ENCODE measurements at places on chromosomes 12 and 14. TPM values are rescaled to one million over a fixed set of nuclear protein-coding genes. Genes with fewer than 3 reads are reported as not detected.

GRCh38 chr14:89767861-89768268, 186.7 kb downstream of the EFCAB11 start:
- no peak overlapping the region for H3K27ac ChIP-seq
- H3K36me3 ChIP-seq = no peaks in the 10 kb centered on the region
- no peak overlapping the region for H3K4me3 ChIP-seq
- H3K4me1 ChIP-seq = peaks cover 9% of the 10 kb centered on the region
- peak; percentile 67 for DNase-seq

- H3K4me1 ChIP-seq = no peaks in the 10 kb centered on the region
- no peak for DNase-seq
- H3K27ac ChIP-seq = no peak overlapping the region
- no peaks in the 10 kb centered on the region for H3K36me3 ChIP-seq
Observed at GRCh38 chr12:58695263-58695662, 225.0 kb downstream of the LRIG3 start.

DNA sequence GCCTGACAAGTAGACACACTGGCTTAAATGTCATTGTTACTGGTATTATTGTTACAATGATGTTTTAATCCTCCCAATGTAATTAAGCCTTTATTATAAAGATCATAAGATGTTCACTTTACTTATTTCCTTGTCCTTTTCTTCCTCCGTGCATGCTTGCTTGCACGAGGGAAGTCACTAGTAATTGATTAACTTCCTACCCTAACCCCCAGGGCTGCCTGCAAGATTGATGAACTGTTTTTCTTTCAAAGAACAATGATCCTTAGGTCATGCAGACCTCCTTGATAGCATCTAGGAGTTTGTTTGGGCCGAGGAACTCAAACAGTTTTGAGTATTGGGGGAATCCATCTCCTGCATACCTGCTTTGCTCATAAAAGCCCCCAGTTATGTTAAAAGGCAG, 43.0 kb downstream of the GLRX5 start:
- DNase-seq = no peak
- H3K36me3 ChIP-seq = no peaks in the 10 kb centered on the region
- no peaks in the 10 kb centered on the region for H3K4me1 ChIP-seq
- H3K4me3 ChIP-seq = no peak overlapping the region
- no peak overlapping the region for H3K27ac ChIP-seq
- H3K27me3 ChIP-seq = no peaks in the 10 kb centered on the region

DNA sequence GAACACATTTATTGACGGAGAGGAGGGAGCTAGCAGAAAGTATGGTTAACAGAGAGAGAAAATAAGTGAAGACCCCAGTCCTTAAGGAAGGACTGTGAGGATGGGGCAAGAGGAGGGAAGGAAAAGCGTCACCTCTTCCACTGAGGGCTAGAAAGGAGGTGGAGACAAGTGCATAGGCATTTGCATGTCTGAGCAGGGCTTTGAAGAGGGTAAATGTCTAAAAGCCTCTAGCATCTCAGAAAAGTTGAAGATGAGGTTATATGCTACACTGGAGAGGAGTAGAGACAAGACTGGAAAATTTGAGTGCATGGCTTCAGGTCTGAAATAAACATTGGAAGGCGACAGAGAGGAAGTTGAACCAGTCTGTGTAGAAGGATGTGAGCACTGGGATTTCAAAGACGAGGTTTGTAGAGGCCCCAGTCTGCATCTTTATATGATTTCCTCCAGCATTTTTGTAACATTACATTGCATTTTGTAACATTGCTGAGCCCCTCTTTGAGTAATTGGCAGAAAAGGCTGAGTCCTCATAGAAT, 98.5 kb upstream of the IFNG-AS1 start:
- H3K27ac ChIP-seq = no peak overlapping the region
- H3K36me3 ChIP-seq = no peaks in the 10 kb centered on the region
- no peak for DNase-seq
- no peak overlapping the region for H3K4me3 ChIP-seq

DNA sequence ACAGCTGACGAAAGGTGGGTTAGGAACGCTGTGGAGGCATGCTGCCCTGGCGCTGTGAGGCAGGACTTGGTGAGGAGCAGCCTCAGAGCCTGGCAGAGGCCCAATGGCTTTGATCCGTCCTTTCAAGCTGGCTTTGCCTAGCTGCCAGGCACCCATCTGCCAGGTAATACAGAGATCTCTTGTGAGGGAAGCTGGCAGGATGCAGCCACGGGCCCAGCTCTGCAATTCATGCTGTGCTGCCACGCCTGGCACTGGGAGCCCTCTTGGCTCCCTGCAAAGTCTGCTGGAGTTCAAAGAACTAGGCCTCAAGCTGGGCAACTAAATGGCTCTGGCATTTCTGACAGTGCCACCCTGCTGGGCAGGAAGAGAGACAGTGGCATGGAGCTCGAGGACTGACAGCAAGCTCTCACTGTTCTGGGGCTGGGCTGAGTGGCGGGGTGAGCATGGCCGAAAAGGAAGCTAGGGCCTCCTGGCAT, 18.7 kb downstream of the IQSEC3 start:
- no peak for DNase-seq
- H3K27me3 ChIP-seq = peaks cover 2% of the 10 kb centered on the region
- no peak overlapping the region for H3K4me3 ChIP-seq
- H3K4me1 ChIP-seq = no peaks in the 10 kb centered on the region
- H3K27ac ChIP-seq = no peak overlapping the region

DNA sequence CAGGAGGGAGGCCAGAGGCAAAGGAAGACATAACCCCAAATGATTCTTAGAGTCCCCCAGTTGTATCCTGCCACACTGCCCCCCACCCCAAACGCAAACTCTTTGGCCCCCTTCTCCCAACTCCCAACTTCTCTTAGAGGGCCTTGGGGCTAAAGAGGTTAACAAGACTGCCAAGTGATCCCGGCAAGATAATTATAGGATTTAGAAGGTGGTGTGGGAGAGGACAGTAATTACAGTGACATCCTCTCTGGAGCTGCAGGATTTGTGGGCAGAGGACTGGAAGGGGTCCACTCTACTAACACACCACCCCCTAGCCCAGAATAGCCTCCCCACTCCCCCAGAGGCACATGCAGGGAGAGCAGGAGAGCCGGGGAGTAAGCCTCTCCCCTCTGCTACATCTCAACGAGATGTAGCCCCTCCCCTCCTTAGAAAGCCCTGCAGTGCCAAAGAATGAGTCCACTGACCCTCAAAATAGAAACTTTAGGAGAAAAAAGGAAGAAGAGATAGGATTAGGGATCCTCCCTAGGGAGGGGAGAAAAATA, 5.3 kb upstream of the GDF11 start:
- H3K4me3 ChIP-seq = no peak overlapping the region
- no peak for DNase-seq
- no peaks in the 10 kb centered on the region for H3K27me3 ChIP-seq
- H3K4me1 ChIP-seq = peaks cover 18% of the 10 kb centered on the region
- no peaks in the 10 kb centered on the region for H3K36me3 ChIP-seq

DNA sequence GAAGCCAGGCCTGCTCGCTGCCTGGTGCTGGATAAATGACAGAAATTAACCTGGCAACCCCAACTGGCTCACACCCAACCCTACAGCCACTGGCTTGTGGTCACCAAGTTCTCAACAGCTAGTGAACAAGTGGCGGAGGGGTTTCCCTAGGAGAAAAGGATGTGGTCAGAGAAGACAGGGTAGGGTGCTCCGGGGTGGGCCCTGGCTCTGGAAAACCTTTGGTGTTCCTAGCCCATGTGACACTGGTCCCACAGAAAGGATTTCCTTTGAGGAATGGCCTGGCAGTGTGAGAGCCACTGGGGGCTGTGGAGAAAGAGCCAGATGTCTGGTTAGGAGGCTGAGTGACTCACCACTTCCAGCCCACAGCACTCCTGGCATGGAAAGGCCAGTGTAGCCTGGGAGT, 8.7 kb downstream of the SYNE3 start:
- H3K36me3 ChIP-seq = peaks cover 13% of the 10 kb centered on the region
- no peaks in the 10 kb centered on the region for H3K27me3 ChIP-seq
- DNase-seq = no peak
- H3K4me3 ChIP-seq = no peak overlapping the region
- peaks cover 80% of the 10 kb centered on the region for H3K4me1 ChIP-seq
- H3K27ac ChIP-seq = peak overlapping the region; percentile 3

GRCh38 chr14:20614038-20614840, 23.1 kb upstream of the RNASE12 start:
- H3K4me3 ChIP-seq = peak overlapping the region; percentile 39
- no peaks in the 10 kb centered on the region for H3K36me3 ChIP-seq
- peak overlapping the region; percentile 13 for H3K27ac ChIP-seq

DNA sequence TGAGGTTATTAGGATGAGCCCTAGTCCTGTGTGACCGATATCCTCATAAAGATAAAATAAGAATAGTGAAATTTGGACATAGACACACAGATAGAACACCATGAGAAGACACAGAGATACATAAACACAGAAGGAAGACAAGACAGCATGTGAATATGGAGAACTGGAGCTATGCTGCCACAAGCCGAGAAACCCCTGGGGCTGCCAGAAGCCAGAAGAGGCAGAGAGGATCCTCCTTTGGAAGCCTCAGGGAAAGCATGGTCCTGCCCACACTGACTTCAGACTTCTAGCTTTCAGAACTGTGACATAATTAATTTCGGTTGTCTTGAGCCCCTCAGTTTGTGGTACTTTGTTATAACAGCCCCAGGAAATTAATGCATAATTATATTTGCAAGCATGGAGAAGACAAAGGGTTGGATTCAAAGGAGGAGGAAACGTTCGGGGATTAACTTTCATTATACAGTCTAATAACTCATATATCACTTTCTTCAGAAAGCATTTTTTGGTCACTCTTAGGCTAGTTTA, 1501.8 kb upstream of the FLRT2 start:
- DNase-seq = no peak
- no peaks in the 10 kb centered on the region for H3K36me3 ChIP-seq
- H3K27ac ChIP-seq = no peak overlapping the region
- H3K27me3 ChIP-seq = no peaks in the 10 kb centered on the region

DNA sequence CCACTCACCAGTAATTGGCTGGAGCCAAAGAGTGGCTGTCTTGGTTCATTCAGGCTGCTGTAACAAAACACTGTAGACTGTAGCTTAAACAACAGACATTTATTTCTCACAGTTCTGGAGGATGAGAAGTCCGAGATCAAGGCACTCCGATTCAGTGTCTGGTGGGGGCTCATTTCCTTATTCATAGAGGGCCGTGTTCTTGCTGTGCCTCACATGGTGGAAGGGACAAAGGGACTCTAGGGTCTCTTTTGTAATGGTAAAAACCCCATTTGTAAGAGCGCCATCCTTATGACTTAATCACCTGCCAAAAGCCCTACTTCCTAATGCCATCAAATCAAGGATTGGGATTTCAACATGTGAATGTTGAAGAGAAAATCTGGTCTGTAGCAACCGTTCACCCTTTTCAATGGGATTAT, 34.7 kb upstream of the CDKN3 start:
- H3K27ac ChIP-seq = no peak overlapping the region
- H3K4me3 ChIP-seq = no peak overlapping the region
- H3K4me1 ChIP-seq = no peaks in the 10 kb centered on the region
- H3K27me3 ChIP-seq = no peaks in the 10 kb centered on the region
- H3K36me3 ChIP-seq = no peaks in the 10 kb centered on the region

GRCh38 chr14:81261176-81261575, 40.4 kb upstream of the GTF2A1 start:
- H3K4me1 ChIP-seq = no peaks in the 10 kb centered on the region
- H3K27ac ChIP-seq = no peak overlapping the region
- no peak for DNase-seq
- no peaks in the 10 kb centered on the region for H3K27me3 ChIP-seq

DNA sequence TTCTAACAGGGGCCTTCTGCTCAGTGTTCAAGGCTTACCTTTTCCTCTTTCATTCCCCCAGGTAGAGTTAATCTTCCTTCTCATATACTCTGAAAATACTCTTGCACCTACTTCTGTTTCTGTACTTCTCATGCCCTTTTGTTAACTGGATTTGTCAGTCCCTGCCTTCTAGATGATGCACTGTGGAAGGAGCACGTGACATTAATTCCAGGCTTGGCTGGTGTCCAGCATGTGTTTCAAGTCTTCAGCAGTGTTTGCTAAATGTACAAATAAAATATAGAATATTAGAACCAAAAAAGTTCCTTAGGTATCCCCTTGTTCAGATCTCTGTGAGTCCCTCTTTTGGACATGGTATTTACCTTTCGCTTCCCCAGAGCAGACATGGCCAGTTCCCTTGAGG, 27.9 kb upstream of the EVL start:
- no peak overlapping the region for H3K27ac ChIP-seq
- no peaks in the 10 kb centered on the region for H3K4me1 ChIP-seq
- H3K4me3 ChIP-seq = no peak overlapping the region
- no peaks in the 10 kb centered on the region for H3K27me3 ChIP-seq
- H3K36me3 ChIP-seq = no peaks in the 10 kb centered on the region
- DNase-seq = no peak

GRCh38 chr14:100769035-100769939, 42.6 kb downstream of the DLK1 start:
- no peak for DNase-seq
- no peak overlapping the region for H3K4me3 ChIP-seq
- no peaks in the 10 kb centered on the region for H3K36me3 ChIP-seq
- no peaks in the 10 kb centered on the region for H3K4me1 ChIP-seq

DNA sequence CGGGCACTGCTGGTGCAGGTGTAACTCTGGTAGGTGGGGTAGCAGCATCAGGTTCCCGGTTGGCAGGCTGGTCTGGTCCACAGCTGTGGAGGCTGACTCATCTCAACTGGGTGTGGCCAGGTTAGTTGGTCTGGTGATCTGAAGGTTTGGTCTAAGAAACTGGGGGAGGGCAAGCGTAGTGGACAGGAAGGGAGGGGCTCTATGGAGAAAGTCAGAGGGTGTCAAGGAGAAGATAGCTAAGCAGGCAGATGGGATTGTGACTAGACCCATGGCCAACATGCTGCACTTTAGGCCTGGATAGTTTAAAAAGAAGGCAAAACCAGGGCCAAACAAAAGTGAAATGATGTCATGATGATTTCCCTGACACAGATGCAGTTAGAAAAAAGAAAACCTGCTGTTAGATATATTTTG, 7.9 kb downstream of the TRIM9 start:
- no peaks in the 10 kb centered on the region for H3K4me1 ChIP-seq
- H3K4me3 ChIP-seq = no peak overlapping the region
- H3K27me3 ChIP-seq = no peaks in the 10 kb centered on the region
- no peaks in the 10 kb centered on the region for H3K36me3 ChIP-seq
- DNase-seq = no peak

GRCh38 chr12:1398673-1399072, 195.7 kb downstream of the FBXL14 start:
- no peak overlapping the region for H3K27ac ChIP-seq
- H3K36me3 ChIP-seq = no peaks in the 10 kb centered on the region
- DNase-seq = no peak
- H3K4me1 ChIP-seq = no peaks in the 10 kb centered on the region

- no peaks in the 10 kb centered on the region for H3K27me3 ChIP-seq
- H3K27ac ChIP-seq = no peak overlapping the region
- DNase-seq = no peak
Observed at GRCh38 chr14:54116972-54117371, 160.3 kb upstream of the BMP4 start.

- no peak for DNase-seq
- no peak overlapping the region for H3K27ac ChIP-seq
- H3K36me3 ChIP-seq = no peaks in the 10 kb centered on the region
- no peaks in the 10 kb centered on the region for H3K27me3 ChIP-seq
- H3K4me3 ChIP-seq = no peak overlapping the region
Observed at GRCh38 chr14:90132821-90133570, 71.2 kb downstream of the KCNK13 start.

GRCh38 chr12:122501489-122501989, 807 bp upstream of the ZCCHC8 start:
- H3K4me1 ChIP-seq = peaks cover 44% of the 10 kb centered on the region
- H3K27me3 ChIP-seq = no peaks in the 10 kb centered on the region
- H3K4me3 ChIP-seq = peak overlapping the region; percentile 45

Gene REM2
- total RNA-seq = 4.6 TPM

Gene KICS2
- total RNA-seq = 21.2 TPM

Gene ACOT6
- total RNA-seq = not detected

Gene TSPAN31
- total RNA-seq = 27.5 TPM

Gene CPNE6
- not detected for total RNA-seq

Gene DHRS2
- total RNA-seq = not detected

Gene ANO2
- not detected for total RNA-seq

Gene MYO1H
- total RNA-seq = not detected

Gene NANOG
- total RNA-seq = not detected
